ENCODE measurements at places on chromosomes 11 and 22.

- DNase-seq, result no peak
Measured at GRCh38 chr11:27213232-27213660, 149.8 kb downstream of the CCDC34 start.

DNA sequence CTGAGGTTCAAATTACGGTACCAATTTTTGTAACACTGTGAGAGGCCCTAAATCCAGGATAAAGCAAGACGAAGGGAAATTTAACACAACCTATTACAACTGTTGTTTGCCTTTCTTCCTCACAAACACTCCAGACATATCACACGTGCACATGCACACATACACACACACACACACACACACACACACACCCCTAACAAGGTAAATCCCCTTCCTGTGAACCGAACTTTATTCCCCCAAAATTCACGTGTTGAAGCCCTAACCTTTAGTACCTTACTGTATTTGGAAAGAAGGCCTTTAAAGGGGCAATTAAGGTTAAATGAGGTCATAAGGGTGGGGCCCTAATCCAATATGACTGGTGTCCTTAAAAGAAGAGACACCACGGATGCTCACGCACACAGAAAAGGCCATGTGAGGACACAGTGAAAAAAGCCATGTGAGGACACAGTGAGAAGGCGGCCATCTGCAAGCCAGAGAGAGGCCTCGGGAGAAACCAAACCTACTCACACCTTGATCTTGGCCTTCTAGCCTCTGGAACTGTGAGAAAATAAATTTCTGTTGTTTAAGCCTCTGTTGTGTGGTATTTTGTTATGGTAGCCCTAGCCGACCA is 1.8 kb downstream of the SERGEF start:
- DNase-seq, result no peak

DNA sequence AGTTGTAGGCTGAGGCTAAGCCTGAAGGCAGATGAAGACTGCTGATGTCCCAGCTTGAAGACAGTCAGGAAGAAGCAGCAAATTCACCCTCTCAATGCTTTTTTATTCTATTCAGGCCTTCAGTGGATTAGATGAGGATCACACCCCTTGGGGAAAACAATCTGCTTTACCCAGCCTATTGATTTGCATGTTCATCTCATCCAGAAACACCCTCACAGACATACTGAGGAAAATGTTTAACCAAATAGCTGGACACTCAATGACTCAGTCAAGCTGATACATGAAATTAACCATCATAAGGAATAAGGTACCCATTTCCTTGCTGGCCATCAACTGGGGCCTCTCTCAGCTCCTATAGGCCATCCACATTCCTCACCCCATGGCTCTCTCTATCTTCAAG is 549.9 kb upstream of the CCDC90B start:
- DNase-seq, result no peak

GRCh38 chr11:9758637-9759518 is 95.0 kb downstream of the SWAP70 start:
- DNase-seq, result peak; percentile 80

DNA sequence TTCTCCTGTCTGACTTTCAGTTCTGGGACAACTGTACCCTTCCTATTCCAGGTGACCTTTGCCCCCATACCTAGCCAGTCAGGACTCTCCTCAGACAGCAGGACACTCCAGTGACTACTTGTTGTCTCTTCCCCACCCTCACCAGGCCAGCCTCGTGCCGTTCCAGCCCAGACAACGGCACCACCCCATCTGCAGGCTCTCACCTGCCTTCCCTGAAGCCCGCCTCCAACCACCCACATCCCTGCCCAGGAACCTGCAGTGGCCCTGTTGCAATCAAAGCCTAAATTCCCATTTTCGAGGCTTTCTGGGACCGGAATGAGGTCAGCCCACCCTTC is 3.7 kb downstream of the IL2RB start:
- no peak for DNase-seq

DNA sequence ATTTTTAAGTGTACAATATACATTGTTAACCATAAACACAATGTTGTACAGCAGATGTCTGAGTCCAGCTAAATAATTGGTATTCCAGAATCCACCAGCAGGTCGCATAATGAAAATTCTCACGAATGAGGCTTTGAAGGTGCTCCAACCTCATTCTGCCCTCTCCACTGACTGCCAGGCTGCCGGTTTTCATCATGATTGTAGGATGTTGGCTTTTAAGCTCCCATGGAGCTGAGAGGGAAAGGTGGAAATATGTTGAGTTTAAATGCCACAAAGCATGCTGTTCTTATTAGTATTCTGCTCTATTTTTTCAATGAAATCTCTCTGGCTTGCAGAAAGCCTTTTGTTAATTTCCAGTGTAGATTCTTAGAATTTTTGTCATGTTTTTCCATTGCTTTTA is 337.2 kb upstream of the DDI1 start:
- DNase-seq, result no peak

GRCh38 chr11:77340501-77340900 is 39.0 kb upstream of the GDPD4 start:
- no peak for DNase-seq

DNA sequence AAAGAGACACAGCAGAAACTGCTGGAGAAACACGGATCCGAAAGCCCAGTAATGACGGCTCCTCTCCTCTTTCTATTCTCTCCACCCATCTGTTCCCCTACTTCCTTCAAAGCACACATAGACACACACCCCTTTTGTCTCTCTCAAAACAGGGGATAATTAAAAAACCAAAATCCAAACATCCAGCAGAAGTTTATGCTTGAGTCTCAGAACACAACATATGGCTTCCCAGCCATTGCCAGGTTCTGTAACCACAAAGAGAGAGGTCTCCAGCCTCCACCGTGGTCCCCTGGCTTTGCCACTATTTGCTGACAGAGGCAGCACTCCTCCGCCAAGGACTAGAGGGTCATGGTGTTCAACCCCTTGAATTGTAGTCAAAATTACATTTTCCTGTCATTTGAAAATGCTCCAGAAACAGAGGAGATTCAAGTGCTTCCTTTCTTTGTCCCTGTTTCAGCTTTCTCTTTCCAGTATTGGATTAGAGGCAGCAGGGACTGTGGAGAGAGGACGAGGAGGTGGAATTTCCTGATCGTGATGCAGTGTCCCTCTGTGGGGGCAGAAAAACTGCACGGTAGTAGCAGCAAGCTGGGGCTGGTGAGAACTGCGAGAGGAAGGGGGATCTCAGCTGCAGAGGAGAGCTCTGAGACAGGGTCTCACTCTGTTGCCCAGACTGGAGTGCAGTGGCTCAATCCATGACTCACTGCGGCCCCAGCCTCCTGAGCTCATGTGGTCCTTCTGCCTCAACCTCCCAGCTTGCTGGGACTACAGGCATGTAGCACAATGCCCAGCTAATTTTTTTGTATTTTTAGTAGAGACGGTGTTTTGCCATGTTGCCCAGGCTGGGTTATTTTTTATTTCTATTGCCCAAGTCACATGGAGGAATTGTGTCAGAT is 60.3 kb downstream of the UBASH3B start:
- DNase-seq, result no peak

DNA sequence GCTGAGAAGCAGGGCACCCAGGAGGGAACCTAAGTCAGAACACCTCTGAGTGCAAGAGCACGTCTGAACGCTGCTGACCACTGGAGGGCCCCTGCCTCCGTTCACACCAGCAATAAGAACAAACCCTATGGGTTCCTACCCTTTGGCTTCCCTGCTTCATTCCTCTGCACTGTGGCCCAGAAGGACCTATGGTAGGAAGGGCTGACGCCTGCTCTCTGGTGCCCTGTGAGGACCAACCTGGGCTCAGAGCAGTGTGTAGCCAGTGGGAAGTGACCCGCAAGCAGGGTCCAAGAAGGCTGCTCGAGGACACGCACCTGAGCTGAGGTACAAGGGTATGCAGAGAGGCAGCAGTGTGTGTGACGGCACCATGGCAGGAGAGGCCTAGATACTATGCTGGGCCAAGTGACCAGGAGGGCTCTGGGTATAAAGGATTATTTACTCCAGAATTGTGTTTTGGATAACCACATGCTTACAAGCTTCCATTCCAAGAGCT is 68.8 kb upstream of the CLTCL1 start:
- no peak for DNase-seq

DNA sequence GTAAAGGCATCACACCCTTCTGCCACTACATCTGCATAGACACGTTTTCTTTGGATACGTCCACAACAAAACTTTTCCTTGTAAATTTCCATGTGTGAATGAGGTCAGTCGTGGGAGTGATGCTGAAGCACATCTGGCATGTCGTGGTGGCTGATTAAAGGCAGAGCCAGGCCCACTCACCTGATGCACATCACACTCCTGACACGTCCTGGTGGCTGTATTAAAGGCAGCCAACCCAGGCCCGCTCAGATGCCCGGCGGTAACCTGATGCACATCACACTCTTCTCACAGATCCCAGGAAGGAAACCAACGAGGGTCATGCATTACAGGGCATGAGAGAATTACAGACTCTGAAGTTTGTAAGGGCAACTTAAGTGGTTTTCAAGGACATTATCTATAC is 321.6 kb upstream of the B3GAT1 start:
- no peak for DNase-seq

GRCh38 chr11:99952816-99953215 is 734.3 kb upstream of the ARHGAP42 start:
- no peak for DNase-seq

GRCh38 chr22:35967046-35967397 is 61.6 kb downstream of the RBFOX2 start:
- DNase-seq, result no peak

- DNase-seq, result peak; percentile 25
Measured at GRCh38 chr11:114315749-114316368, 19.7 kb downstream of the NNMT start.

- no peak for DNase-seq
Measured at GRCh38 chr11:1484061-1484671, 2.4 kb downstream of the MOB2 start.

- peak; percentile 52 for DNase-seq
Measured at GRCh38 chr22:40216041-40216756, 38.5 kb downstream of the TNRC6B start.

DNA sequence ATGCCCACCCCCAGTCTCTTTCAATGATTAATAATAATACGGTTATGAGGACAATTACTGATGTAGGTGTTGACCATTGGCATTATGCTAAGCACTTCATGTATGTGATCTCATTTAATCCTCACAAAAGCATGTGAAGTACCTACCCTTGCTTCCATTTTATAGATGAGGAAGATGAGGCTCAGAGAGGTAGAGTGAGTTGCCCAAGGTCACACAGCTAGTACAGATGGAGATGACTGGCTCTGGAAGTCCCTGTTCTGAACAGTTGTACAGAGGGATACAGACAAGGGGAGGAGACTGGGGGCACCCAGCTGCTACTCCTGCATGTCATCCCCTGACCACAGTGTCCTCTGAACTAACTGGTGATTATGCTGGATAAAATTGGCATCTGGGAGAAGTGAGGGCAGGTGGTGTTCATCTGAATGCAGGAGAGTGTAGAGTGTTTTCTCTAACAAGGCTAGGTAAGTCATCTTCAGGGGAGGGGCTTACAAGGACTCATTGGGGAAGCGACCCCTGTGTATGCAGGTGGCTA is 43.2 kb downstream of the KIAA1671 start:
- DNase-seq, result no peak

DNA sequence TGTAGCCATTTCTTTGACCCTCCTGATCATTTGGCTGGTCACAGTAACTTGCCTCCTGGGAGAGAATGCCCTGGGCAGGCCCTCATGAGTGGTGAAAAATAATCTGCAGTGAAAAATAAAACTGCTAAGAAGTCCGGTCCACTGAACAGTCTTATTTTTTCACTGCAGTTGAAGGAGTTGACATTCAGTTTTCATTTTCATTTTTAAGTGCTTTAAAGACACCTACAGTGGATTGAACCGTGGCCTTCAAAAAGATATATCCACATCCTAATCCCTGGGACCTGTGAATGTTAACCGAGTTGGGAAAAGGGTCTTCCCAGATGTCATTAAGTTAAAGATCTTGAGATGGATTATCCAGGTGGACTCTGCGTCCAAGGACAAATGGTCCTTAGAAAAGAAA is 153.6 kb upstream of the GRK3 start:
- DNase-seq, result no peak

- peak; percentile 71 for DNase-seq
Measured at GRCh38 chr11:122628810-122629555, 26.5 kb upstream of the UBASH3B start.

- DNase-seq, result peak; percentile 4
Measured at GRCh38 chr11:2770096-2770751, 70.4 kb upstream of the KCNQ1OT1 start.

GRCh38 chr11:74980634-74981033 is 8.1 kb upstream of the NEU3 start:
- no peak for DNase-seq

- DNase-seq, result no peak
Measured at GRCh38 chr11:131880316-131880715, 509.9 kb downstream of the NTM start.

DNA sequence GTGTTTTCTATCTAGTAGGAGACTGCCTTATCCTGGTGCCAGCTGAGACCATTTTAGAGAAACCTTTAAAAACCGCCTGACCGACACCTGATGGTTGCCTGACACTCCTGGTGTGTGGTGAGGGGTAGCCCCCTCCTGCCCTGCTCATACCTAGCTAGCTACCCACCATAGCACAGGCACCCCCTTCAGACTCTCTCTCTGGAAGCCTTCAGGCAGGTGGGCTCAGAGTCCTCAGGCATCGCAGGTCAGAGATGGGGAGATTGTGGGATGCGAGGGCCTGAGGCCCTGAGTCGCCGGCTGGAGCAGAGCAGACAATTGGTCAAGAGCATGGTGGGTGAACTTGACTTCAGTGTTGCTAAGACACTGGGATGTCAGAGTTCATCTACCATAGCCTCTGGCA is 424.6 kb downstream of the BRD1 start:
- no peak for DNase-seq

DNA sequence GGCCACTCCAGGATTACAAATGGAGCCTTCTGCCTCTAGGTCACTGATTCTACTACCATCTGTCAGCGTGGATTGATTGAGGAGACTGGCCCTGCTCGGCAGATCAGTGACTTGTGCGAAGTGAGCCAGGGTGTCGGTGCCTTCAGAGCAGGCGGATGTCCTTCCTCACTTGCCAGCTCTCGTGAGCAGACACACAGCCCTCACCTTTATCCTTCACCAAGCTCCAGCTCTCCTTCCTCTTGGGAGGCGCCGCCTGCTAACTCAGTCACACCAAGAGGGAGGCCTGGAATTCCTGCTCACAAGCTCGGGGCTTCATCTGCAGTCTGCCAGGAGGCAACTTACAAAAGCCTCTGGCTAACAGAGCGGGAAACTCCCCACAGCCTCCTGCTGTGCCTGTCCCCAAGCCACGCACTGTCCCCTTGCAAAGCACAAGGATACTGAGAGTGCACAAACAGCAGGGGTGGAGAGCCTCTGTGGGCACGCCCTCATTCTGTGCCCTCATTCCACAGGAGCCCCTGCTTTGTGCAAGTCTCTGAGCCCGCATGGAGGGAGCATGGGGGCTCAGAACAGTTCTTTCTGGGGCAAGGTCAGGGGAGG is 3.5 kb upstream of the TCF20 start:
- no peak for DNase-seq

DNA sequence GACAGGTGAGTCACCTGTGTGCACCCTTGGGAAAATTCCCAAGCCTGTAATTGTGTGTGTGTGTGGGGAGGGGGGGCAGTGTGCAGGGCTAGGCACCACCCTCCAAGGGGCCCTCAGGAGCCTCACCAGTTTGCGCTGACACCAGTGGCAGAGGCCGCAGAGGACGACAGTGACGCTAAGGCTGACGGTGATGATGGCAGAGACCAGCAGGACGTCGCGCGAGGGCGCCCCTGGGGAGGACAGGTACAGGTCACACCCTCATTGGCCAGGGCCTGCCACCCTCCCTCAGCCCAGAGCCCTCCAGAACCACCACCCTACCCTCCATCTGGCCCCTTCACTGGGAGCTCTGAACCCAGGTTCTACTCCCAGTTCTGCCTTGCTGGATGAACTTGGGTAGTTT is 24.9 kb downstream of the SYT7 start:
- DNase-seq, result no peak
